CD8-positive, alpha-beta T cell (primary cell): ENCODE measurements at places on chromosomes 5 and 9.

DNA sequence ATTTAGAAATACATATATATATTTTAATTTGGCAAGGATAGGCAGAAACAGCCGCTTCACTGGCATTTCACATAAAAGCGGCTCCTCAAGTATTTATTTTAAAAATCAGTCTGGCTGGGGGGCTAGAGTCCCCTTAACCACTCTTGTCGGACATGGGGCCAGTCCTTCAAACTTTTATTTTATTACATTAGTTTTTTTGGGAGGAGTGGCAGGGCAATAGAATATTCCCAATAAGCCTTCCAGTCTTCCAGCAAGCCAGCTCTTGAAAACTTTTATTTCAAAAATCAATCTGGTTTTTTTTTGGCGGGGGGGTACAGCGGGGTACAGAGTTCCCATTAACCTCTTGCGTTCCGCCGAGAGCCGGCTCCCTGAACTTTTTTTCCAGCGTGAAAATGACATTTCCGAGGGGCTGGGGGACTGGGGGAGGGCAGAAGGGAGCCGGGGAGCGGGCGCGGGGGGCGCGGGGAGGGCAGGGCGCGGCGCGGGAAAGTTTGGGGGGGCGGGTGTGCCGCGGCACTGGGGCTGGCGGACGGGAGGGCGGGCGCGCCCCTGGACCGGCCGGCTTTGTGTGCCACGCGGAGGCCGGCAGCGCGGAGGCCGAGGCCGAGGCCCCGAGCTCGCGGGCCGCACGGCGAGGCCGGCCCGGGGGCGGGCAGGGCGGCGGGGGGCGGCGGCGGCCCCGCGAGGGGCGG, 504 bp upstream of the ZNF618 start:
- DNase-seq = no peak

GRCh38 chr9:130478736-130479575, 34.2 kb downstream of the ASS1 start:
- DNase-seq = no peak

DNA sequence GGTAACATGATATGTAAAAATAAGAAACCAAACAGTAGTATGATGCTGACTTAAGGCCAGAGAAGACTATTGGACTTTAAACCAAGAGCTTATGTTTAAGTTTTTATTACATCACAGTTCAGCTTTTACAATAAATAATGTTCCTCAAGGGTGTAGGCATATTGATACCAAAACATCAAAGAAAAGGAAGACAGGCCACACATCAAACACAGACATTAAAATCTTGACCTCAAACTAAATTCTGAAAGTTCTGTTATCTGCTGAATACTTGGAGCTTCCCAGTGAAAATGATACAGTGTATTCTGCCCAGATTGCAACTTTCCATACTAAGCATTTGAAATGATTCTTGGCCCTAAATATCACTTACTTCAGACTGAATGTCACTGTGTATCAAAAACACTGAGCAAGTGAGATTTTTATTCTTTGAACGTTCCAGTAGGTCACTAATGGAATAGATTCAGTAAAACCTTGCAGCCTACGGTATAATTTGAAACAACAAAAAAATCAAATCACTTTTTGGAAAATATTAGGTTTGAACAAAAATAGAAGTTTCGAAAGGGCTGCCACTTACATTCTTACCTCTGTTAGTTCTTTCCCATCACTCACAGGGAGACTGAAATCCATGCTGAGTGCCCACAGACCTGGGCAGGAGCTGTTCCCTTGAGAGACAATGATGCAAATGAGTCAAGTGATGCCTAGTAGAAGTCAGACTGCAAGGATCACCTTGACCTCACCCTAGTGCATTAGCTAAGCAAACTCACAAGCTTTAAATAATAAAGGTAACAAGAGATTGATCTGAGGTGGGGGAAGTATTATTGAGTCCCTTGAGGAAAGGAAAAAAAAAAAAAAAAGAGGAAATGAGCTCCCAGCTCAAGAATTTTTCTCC, 2.5 kb downstream of the LPAR1 start:
- no peak for DNase-seq

DNA sequence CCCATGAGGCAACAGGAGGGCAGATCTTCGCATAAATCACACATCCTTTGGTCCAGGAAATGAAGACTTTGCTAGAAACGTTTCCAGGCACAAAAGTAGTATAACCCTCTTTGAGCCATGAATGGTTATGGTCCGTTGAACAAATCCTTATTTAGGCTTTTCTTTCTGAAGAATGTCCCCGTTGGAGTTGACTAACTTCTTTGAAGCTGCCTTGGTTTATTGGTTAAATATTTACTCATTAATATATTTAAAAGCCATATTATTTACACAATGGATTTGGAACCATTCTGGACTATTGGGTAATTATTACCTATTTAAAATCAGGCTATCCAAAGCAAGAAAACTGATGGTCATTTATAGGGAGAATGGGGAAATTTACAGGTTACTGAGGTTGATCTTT, 347.6 kb upstream of the SLC30A5 start:
- no peak for DNase-seq

GRCh38 chr5:78293851-78294247, 649 bp downstream of the AP3B1 start:
- no peak for DNase-seq

GRCh38 chr5:163815240-163815791, 309.9 kb downstream of the MAT2B start:
- DNase-seq = no peak
